ENCODE measurements at places on chromosomes 4 and X. TPM values are rescaled to one million over a fixed set of nuclear protein-coding genes. Genes with fewer than 3 reads are reported as not detected.

DNA sequence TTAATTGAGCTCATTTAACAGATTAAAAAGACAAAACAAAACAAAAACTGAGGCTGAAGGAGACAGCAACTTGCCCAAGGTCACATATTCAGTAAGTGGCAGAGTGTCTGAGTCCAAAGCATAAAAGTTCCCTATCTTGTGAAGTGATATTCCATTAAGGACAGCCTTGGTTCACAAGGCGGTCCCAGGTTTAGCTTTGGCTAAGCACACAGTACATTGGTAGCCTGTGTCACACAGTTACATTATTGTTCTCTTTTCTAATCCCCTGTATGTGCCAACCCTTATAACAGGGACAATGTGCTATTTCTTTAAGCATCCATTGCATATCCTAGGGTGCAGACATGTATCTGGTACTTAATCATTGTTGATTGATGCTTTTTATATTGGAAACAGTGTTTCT lies 139.9 kb downstream of the NPNT start:
- no peak for DNase-seq

DNA sequence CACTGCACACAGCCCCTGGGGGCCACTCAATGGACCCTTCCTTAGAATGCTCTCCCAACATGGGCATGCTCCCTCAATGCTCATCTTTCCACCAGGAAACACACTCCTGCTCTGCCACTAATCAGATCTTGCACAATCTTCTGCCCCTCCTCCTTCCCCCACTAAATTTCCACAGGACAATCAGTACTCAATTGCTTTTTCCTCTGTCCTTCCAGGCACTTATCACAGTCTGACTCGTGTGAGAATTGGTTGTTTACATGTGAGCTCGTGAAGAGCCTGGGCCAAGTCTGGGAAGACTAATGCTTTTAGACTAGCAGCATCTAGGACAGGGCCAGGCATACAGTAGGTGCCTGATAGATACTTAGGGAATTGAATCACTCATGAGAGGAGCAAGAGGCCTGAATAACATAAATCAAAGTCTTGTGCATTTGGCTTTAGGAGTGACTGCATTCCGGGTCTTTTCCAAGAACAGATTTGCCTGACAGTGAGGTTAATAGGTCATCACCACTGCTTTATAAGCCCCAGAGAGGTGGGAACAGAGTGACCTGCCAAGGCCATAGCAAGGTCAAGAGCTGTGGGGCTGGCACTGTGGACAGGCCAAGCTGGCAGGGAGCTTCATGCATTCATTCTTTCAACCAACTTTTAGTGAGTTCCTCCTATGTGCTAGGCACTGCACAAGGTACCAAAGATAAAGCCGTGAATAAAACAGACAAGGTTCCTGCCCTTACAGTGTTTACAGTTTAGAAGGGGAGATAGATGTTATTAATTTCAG lies 55.0 kb downstream of the PRPS1 start:
- DNase-seq, result peak; percentile 91

GRCh38 chrX:119816300-119816699 lies 24.9 kb upstream of the RPL39 start:
- no peak for DNase-seq

DNA sequence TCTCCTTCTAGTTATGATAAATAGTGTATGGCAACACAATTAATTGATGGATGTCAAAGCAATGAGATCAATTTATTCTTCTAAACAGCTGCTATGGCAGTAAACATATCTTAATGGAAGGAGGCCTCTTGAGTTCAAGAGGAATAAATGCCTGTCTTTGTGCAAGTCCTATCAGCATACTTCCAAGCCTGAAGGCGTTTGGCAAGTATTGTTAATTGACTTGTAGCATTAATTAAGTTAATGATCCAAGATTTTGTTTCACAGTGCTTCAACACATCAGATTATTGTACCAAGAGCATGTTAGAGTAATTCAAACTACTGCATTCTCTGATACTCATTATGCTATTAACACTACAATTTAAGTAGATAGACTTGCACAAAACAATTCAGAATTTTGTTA lies 144.8 kb downstream of the FAT4 start:
- no peak for DNase-seq

DNA sequence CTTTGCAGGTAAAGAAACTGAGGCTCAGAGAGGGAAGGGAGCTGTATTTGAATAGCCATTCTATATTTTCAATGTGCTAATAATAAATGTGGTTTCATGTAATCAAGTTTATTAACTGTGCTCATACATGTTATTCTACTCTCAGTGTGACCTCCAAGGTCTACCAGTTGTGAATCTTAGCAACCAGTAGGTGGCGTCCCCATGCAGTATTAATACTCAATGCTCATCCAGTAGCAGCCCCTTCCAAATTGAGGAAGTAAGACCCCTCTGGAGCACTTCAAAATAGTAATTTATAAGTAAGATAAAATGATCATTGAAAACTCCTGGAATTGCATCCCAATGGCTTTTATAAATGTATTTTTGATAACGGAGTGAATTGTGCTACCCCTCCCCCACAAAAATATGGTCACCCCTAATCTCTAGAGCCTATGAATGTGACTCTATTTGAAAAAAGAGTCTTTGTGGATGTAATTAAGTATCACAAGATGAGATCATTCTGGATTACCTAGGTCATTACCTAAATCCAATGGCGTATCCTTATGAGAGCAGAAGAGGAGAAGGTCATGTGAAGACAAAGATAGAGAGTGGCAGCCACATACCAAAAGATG lies 20.4 kb upstream of the SEPSECS start:
- DNase-seq, result peak; percentile 59

The HPGD gene
- not detected for total RNA-seq
